ENCODE measurements at places on chromosomes 1 and 21. TPM values are rescaled to one million over a fixed set of nuclear protein-coding genes. Genes with fewer than 3 reads are reported as not detected.
A peak's percentile ranks its signal among the peaks of the same experiment; 100 is the strongest.

DNA sequence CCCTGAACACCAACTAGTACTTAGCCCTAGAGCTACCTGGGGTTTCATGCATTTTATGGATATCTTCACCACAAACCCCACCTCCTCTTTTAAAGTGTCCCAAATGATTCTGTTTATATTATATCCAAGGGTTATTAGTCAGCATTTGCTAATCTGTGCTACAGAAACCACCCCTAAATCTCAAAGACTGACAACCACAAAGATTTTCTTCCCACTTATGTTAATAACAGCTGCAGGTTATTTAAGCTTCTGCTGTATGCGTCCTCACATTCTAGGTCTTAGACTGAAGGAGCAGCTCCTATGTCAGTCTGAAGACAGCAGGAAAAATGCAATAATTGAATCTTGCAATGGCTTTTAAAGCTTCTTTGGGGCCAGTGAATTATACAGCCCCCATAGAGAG, 11.2 kb upstream of the PHC2 start:
- no peaks in the 10 kb centered on the region for H3K36me3 ChIP-seq
- no peaks in the 10 kb centered on the region for H3K4me1 ChIP-seq
- H3K27ac ChIP-seq: no peak overlapping the region

DNA sequence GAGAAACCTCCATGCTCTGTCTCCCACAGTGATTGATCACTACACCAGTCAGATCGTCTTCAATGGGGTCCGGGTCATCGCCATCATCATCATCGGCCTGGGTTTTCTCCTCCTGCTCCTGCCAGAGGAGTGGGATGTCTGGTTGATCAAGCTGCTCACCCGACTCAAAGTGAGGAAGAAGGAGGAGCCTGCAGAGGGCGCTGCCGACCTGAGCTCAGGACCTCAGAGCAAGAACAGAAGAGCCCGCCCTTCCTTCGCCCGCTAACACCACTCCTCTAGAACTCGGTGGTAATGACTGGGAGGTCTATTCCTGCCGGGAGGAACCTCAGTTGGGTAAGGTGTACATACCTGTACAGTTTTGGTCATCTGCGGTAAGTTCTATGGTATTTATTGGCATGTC, 50.3 kb upstream of the COA6 start:
- H3K27ac ChIP-seq: no peak overlapping the region
- DNase-seq: peak; percentile 78
- H3K27me3 ChIP-seq: peaks cover 15% of the 10 kb centered on the region
- H3K4me1 ChIP-seq: peaks cover 5% of the 10 kb centered on the region
- H3K36me3 ChIP-seq: no peaks in the 10 kb centered on the region
- no peak overlapping the region for H3K4me3 ChIP-seq

DNA sequence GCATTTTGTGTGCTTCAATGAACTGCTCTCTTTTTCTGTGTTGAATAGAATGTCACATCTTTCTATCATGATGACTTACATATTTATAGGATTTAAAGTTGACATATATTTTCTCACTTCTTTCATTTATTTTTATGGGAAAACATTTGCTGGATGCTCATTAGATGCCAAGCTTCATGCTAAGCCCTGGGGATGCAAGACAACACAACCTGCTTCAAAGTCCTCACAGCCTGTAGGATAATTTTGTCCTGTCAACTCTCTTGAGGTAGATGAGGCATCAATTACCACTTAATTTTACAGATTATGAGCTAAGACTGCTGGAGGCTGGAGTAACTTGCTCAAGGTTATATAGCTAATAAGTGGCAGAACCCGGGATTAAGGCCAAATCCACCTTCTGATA, 264.3 kb downstream of the GRIK1 start:
- no peak overlapping the region for H3K4me3 ChIP-seq
- H3K27me3 ChIP-seq: no peaks in the 10 kb centered on the region
- H3K36me3 ChIP-seq: no peaks in the 10 kb centered on the region
- no peak overlapping the region for H3K27ac ChIP-seq
- no peak for DNase-seq

The DESI2 gene
- 43.7 TPM for total RNA-seq

The CRNN gene
- total RNA-seq: not detected

- no peak for DNase-seq
- no peak overlapping the region for H3K27ac ChIP-seq
- peaks cover 34% of the 10 kb centered on the region for H3K27me3 ChIP-seq
- peaks cover 19% of the 10 kb centered on the region for H3K4me1 ChIP-seq
These were observed 2.0 kb downstream of the EPHB2 start for GRCh38 chr1:22712502-22713271.

- no peak overlapping the region for H3K4me3 ChIP-seq
- no peaks in the 10 kb centered on the region for H3K36me3 ChIP-seq
- no peaks in the 10 kb centered on the region for H3K27me3 ChIP-seq
- H3K27ac ChIP-seq: no peak overlapping the region
- H3K4me1 ChIP-seq: no peaks in the 10 kb centered on the region
- no peak for DNase-seq
These were observed 13.5 kb downstream of the GREM2 start for GRCh38 chr1:240598216-240599001.

- peaks cover 56% of the 10 kb centered on the region for H3K4me1 ChIP-seq
- no peaks in the 10 kb centered on the region for H3K27me3 ChIP-seq
- no peak for DNase-seq
- no peak overlapping the region for H3K4me3 ChIP-seq
- H3K27ac ChIP-seq: peak overlapping the region; percentile 46
These were observed 28.1 kb upstream of the WASF2 start for GRCh38 chr1:27517907-27518718.

DNA sequence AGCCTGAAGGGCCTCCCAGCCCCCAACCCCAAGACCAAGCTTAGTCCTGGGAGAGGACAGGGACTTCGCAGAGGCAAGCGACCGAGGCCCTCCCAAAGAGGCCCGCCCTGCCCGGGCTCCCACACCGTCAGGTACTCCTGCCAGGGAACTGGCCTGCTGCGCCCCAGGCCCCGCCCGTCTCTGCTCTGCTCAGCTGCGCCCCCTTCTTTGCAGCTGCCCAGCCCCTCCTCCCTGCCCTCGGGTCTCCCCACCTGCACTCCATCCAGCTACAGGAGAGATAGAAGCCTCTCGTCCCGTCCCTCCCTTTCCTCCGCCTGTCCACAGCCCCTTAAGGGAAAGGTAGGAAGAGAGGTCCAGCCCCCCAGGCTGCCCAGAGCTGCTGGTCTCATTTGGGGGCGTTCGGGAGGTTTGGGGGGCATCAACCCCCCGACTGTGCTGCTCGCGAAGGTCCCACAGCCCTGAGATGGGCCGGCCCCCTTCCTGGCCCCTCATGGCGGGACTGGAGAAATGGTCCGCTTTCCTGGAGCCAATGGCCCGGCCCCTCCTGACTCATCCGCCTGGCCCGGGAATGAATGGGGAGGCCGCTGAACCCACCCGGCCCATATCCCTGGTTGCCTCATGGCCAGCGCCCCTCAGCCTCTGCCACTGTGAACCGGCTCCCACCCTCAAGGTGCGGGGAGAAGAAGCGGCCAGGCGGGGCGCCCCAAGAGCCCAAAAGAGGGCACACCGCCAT, 21.9 kb upstream of the ARF1 start:
- peak overlapping the region; percentile 66 for H3K27ac ChIP-seq
- peak; percentile 54 for DNase-seq
- no peaks in the 10 kb centered on the region for H3K36me3 ChIP-seq
- peaks cover 72% of the 10 kb centered on the region for H3K27me3 ChIP-seq
- peaks cover 14% of the 10 kb centered on the region for H3K4me1 ChIP-seq

DNA sequence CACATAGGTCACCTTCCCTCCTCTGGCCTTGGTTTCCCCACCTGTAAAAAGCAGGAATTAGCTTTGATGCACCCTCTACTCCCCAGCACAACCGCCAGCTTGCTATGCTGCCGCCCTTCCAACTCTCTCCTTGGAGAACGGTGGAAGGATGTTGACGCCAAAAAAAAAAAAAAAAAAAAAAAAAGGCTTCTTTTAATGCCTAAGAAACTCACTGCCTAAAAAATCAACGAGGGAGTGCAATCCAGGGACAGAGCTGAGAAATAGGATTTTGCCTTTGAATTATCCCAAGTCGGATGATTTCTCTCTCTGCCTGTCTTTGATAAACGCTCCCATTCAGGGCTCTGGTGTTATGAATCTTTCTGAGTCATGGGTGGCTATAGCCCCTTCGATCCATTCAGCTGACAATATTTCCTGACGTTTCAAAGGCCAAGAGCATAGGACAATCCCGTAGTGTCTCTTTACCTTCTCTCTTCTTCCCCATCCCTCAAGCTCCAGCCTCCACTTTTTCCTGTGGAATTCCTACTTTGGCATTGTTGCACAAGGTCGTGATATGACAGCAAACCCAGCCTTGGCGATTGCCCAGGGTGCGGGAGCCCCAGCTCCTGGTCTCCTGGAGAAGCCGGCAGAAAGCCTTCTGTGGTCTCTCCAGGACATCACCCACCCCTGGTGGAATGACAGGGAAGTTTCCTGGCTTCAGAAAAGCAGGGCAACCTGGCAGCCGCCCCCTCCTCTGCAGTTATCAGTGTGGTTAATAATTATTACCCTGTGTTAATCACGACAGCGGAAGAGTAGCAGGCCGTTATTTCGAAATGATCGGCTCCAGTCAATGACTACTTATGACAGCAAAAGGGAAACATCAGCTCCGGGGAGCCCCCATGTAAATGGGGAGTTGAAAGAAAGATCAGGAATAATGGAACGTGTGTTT, 8.0 kb upstream of the PLXNA2 start:
- no peaks in the 10 kb centered on the region for H3K36me3 ChIP-seq
- H3K27me3 ChIP-seq: no peaks in the 10 kb centered on the region
- peak; percentile 64 for DNase-seq
- H3K27ac ChIP-seq: no peak overlapping the region

DNA sequence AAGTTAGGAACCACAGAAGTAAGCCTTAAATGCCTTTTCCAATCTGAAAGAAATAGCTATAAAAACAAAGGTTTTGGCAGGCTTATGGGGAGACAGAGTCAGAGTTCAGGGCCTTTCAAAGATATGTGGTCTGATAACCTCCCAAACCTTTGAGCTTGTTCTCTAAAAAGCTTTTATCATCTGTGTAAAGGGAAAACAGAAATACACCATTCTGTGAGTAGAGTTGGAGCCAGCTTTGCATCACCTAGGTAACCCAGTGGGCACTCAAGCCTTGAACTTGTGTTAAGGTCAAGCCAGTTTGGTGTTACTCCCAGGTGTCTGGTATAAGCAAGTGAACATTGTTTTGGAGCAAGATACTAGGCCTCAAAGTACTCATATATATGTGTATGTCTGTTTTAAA, 50.1 kb downstream of the LAMC1 start:
- H3K27ac ChIP-seq: no peak overlapping the region
- no peak for DNase-seq
- no peaks in the 10 kb centered on the region for H3K27me3 ChIP-seq
